ENCODE measurements at places on chromosomes 5 and 9. TPM values are rescaled to one million over a fixed set of nuclear protein-coding genes. Genes with fewer than 3 reads are reported as not detected.

DNA sequence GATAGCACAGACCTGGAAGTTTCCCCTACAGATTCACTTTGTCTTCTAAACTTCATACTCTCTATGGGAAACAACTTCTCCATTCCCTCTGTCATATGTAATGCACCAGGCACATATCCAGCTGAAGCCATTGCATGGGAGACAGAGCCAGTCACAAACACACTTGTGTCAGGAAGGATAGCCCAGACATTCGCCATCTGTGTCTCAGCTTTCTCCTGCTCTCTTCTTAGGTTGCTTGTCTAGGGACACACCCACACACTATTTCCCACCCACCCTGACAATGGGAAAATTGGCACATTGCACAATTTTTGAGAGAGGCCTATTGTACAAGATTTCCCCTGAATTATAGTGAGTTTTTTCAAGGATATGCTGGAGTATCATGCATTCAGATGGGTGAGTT is 158.4 kb upstream of the MPDZ start:
- DNase-seq, result no peak

The TMED7 gene
- total RNA-seq, result 125 TPM

- DNase-seq, result no peak
Measured at GRCh38 chr5:53069626-53070025, 39.9 kb downstream of the MOCS2 start.

GRCh38 chr5:55850839-55851674 is at the start of gene IL31RA:
IL31RA (plus strand) TSS chr5:55851357; CDS start chr5:55851571, 214 bp downstream.
- DNase-seq, result no peak

The TSPAN17 gene
- total RNA-seq, result 34.8 TPM

DNA sequence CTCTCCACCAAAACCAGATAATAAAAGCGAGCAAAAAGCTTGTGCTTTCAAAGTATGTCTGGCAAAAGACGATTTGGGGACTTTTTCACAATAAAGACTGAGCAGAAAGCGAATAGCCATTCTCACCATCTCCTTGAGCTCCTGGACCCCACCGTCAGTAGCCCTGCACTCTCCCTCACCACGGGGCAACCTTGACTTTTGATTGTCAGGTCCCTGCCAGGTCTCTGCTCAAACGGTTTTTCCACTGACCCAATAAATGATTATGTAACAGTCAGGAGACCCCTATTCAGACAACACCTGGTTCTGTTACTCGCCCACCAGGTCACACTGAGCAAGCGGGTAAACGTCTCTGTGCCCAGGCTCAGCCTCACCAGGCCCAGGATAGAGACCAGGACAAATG is 131.3 kb downstream of the MVB12B start:
- DNase-seq, result no peak

DNA sequence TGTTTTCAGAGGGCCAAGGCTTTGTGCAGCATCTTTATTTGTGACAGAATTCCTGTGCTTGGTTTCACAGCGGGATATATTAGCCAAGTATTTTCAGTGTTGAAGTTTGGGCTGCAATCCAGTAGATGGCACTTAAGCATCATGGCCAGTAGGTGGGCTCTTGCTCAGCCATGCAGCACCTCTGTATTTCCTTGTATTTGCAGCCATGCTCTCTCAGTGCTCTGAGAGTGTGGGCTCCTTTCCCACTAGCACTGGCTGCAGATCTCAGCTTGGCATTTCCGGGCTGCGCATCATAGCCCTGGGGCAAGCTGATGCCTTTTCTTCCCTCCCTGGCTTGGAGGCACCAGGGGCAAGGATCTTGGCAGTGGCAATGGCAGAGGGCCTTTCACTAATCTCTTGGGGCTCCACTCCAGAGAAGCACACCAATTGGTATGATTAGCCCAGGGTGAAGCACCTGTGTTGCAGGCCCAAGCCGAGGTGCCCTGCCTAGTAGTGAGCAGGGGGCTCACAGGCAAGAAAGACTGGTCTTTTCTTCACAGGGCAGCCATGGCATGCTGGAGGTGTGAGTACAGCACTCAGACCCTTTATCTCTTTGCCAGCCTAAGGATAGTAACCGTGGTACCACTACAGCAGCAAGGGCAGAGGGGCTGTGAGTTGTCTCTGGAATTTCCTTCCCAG is 48.3 kb downstream of the SLCO6A1 start:
- no peak for DNase-seq

Data from left colon (tissue), 2 donors.